Activated T-helper 2 cell treated with anti-CD3 and anti-CD28 coated beads, Interferon-gamma antibody, Interleukin-2, Interleukin-4, amounts not matched to agents 10 μg/mL and 5 μg/mL and 100 μg/mL, durations not matched to agents 14 hours and 24 hours and 36 hours (primary cell): ENCODE measurements at places on chromosomes 5 and 9. TPM values are rescaled to one million over a fixed set of nuclear protein-coding genes. Genes with fewer than 3 reads are reported as not detected.

GRCh38 chr5:56588636-56589480 is 226.5 kb upstream of the MAP3K1 start:
- peaks cover 4% of the 10 kb centered on the region for H3K36me3 ChIP-seq
- peak; percentile 60 for DNase-seq
- H3K27me3 ChIP-seq, result peaks cover 1% of the 10 kb centered on the region

DNA sequence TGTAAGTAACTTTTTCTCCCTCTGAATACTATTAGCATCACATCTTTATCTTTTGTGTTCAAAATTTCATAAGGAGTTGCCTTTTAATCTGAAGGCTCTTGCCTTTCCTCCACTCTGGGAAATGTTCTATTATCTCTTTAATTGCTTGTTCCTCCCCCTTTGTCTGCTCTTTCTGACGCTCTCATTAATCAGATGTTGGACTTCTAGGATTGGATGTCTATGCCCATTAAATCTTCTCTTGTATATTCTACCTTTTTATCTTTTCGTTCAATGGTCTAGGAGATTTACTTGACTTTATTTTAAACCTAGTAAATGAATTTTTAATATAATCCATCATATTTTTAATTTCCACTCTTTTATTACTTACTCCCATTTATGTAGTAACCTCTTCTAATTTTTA is 76.7 kb downstream of the MARCHF3 start:
- H3K27ac ChIP-seq, result no peak overlapping the region
- no peak overlapping the region for H3K4me3 ChIP-seq
- no peaks in the 10 kb centered on the region for H3K4me1 ChIP-seq
- DNase-seq, result no peak

PDLIM4 gene
- 1.2 and 2.0 TPM in 2 replicates for total RNA-seq

TMEM171 gene
- total RNA-seq, result not detected in 2 replicates

DNA sequence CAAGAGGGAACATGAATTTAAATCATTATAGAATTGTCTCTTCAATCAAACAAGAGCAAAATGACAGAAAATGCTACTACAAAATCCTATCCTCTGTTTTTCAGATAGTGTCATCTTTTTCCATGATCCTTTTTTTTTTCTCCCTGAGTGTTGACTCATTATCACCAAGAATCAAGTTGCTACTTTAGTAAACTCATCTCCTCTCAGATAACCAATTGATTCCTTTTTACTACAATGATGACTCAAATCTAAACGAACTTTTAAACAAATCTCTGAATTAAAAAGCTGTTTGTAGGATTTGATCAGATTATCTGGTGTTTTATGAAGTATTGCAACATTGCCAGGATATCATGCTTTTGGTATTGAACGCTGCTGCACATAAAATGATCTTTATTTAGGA is 23.9 kb upstream of the IL7R start:
- H3K4me3 ChIP-seq, result no peak overlapping the region
- no peak for DNase-seq
- peaks cover 77% of the 10 kb centered on the region for H3K4me1 ChIP-seq
- peak overlapping the region; percentile 77 for H3K27ac ChIP-seq

GRIN3A gene
- not detected in 2 replicates for total RNA-seq

DNLZ gene
- total RNA-seq, result 25.4 and 31.0 TPM in 2 replicates

PCDHGA6 gene
- 0.48 and 0.55 TPM in 2 replicates for total RNA-seq

DNA sequence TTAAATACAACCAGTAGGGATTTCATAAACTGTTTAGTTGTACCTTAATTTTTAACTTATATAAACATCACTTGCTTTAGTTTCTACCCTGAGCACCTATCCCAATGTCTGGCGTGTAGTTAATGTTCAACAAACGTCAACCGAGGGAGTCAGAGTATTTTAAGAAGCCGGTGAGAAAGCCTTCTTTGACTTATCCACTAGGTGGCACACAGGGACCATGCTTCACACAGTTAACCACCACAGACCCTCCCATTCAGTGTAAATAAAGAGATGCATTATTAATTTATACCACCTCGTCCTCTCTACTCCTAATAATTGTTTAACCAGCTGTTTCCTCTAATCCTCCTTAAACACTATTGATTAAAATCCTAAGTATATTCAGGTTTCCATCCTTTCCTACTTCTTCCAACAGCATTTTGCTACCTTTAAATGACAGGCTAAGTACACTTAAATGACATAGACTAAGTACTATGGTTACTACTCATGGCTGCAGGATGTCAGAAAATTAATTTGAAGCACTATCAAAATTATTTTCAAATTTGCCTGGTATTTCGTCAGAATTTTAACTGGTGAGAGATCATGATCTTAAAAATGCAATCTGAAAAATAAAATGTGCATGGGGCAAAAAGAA is 2.3 kb downstream of the HAPLN1 start:
- peaks cover 46% of the 10 kb centered on the region for H3K27me3 ChIP-seq
- H3K27ac ChIP-seq, result no peak overlapping the region
- peaks cover 5% of the 10 kb centered on the region for H3K4me1 ChIP-seq
- no peak for DNase-seq
- no peak overlapping the region for H3K4me3 ChIP-seq

GRCh38 chr9:87280421-87280820 is 217.2 kb upstream of the DAPK1 start:
- peaks cover 4% of the 10 kb centered on the region for H3K4me1 ChIP-seq
- DNase-seq, result no peak
- H3K36me3 ChIP-seq, result no peaks in the 10 kb centered on the region
- no peak overlapping the region for H3K27ac ChIP-seq
- peaks cover 2% of the 10 kb centered on the region for H3K27me3 ChIP-seq

CDKN2A gene
- 5.8 and 7.4 TPM in 2 replicates for total RNA-seq

DNA sequence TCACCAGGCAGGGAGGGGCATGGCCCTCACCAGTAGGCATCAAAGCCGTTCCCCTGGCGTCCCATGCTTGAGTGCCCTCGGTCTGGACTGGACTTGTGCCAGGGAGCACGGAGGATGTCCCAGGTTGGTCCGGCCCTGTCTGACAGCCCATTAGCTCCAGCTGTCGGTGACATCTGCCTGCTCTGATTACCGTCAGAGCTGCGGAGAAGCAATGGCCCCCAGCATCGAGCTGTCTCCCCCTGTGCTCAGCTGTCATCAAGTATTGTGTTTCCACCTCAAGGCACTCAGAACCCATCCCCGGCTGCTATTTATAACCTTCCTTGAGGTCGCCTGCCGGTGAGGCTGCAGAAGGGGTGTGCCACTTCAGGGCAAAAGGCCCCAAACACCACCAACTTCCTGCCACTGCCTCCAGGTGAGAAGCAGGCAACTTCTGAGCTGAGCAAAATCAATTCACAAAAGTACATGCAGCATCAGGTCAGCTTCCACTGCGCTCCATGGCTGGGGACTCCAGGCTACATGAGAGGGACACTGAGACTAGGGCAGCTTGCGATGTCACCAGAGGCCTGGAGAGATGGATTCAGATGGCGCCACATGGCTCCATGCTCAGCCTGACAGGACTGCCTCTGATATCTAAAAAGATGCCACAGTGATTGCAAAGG is 142.7 kb downstream of the C5orf15 start:
- peaks cover 15% of the 10 kb centered on the region for H3K4me1 ChIP-seq
- H3K27ac ChIP-seq, result no peak overlapping the region
- DNase-seq, result no peak
- H3K27me3 ChIP-seq, result peaks cover 8% of the 10 kb centered on the region
- no peaks in the 10 kb centered on the region for H3K36me3 ChIP-seq

NSMF gene
- 56.1 and 57.6 TPM in 2 replicates for total RNA-seq

LTC4S gene
- total RNA-seq, result 0.62 and 3.2 TPM in 2 replicates

DNA sequence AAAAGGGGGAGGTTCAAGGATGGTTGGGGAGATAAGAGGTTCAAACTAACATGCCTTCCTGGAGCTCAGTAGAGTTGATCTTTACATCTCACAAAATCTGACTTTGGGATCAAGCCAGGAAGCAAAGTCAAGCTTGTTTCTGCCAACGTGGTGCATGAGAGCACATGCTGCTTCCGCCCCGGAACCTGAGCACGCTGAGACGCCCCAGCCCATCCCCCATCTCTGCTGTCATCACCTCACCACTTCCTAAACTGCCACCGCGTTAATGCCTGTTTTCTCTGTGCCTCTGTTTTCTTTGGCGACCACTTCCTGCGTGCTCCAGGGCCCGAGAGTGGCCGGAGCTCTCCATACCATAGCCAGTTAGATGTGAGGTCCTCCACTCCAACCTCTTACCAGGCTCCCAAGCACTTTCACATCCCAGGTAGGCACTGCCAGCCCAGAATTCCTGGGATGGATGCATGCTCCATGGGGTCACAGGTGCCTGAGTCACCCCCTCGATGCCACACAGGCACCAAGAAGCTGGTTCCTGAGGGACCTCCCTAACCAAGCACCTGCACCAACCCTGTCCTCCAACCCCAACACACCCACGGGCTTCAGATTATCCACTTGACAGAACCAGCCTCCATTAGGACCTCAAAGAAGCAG is 31.2 kb upstream of the AFAP1L1 start:
- H3K27ac ChIP-seq, result peak overlapping the region; percentile 79
- no peak overlapping the region for H3K4me3 ChIP-seq
- DNase-seq, result peak; percentile 77
- H3K36me3 ChIP-seq, result no peaks in the 10 kb centered on the region

GRCh38 chr9:135340143-135340655 is 139.4 kb upstream of the PPP1R26 start:
- no peak for DNase-seq
- H3K4me1 ChIP-seq, result no peaks in the 10 kb centered on the region
- peaks cover 5% of the 10 kb centered on the region for H3K27me3 ChIP-seq
- no peaks in the 10 kb centered on the region for H3K36me3 ChIP-seq
- no peak overlapping the region for H3K27ac ChIP-seq

GRCh38 chr9:1960342-1961042 is 54.7 kb upstream of the SMARCA2 start:
- H3K36me3 ChIP-seq, result no peaks in the 10 kb centered on the region
- H3K27me3 ChIP-seq, result peaks cover 10% of the 10 kb centered on the region
- H3K4me1 ChIP-seq, result no peaks in the 10 kb centered on the region
- no peak overlapping the region for H3K27ac ChIP-seq
- DNase-seq, result no peak

LRRTM2 gene
- total RNA-seq, result 0.44 and 0.59 TPM in 2 replicates
